ENCODE measurements at places on chromosomes 12 and 14.

- no peak for DNase-seq
These were observed 132.1 kb downstream of the DYRK2 start for GRCh38 chr12:67780580-67781084.

- DNase-seq, result no peak
These were observed 22.7 kb downstream of the GPR19 start for GRCh38 chr12:12673296-12673695.

- DNase-seq, result no peak
These were observed 88.4 kb downstream of the PRKCH start for GRCh38 chr14:61409782-61410181.

- no peak for DNase-seq
These were observed 207.9 kb downstream of the SYNE2 start for GRCh38 chr14:64060648-64061096.

- DNase-seq, result no peak
These were observed 358 bp downstream of the ELK3 start for GRCh38 chr12:96194576-96194889.

GRCh38 chr12:128606051-128606450 lies 217.7 kb downstream of the SLC15A4 start:
- DNase-seq, result no peak

GRCh38 chr12:79415746-79416435 lies 274.9 kb downstream of the PAWR start:
- DNase-seq, result no peak

DNA sequence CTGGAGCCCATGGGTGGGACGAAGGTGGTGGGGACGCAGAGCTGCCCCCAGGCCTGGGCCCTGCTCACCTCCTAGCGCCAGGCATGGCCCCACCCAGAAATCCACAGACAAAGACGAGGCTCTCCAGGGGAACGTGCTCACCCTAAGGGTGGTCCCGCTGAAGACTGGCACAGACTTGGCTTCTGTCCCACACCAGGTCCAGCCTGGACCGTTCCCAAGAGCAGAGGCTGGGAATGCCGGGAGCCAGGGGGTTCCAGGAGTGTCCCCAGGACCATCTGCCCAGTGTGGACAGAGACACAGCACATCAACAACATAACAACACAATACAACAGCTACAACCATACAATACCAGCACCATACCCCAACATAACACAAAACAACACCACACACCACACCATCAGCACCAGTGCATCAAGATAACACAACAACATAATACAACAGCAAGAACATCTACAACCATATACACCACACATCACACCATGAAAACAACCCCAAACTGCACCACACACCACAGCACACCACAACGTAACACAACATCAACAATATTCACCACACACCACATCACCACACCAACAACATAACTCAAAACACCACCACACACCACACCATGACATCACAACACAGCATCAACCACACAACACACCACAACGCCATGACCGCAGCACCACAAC lies 329.6 kb downstream of the ADGRD1 start:
- no peak for DNase-seq

- no peak for DNase-seq
These were observed 42.9 kb upstream of the SINHCAF start for GRCh38 chr12:31368666-31369361.

- DNase-seq, result no peak
These were observed 150.2 kb upstream of the PLEKHG7 start for GRCh38 chr12:92552412-92553108.

DNA sequence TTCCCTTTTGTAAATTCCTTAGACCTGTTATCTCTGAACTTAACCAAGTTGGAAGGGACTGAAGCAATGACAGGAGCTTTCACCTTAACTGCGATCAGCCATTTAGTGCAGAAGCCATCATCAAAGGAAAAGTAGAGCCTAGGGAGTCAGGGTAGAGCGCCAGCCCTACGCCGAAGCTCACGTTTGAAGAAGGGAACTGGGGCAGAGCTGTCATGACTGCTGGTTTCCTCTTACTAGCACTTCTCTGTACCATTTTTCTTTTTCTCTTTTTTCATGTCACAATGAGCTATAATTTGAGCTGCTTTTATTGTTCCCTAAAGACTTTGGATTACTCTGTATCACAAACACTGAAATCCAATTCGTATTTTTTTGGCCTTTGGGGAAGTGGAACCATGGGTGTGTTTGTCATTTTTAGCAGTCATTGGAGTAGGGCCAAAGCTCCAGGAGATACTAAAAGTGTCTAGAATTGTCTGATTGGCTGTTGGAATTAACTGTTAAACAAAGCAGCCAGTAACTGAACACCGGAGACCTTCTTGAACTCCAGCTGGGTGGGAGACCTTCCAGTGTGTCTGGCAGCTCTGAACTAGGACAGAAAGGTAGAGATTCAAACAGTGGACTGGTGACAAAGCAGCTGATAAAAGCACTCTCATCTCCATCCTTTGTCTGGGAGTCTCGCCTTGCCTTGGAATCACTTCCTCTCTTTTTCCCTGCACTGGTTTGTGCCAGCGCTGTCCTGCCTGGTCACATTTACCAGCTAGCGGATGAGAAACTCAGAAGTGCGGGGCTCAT lies 9.1 kb downstream of the MTRFR start:
- no peak for DNase-seq

GRCh38 chr12:24062642-24063245 lies 113.3 kb upstream of the SOX5 start:
- no peak for DNase-seq

DNA sequence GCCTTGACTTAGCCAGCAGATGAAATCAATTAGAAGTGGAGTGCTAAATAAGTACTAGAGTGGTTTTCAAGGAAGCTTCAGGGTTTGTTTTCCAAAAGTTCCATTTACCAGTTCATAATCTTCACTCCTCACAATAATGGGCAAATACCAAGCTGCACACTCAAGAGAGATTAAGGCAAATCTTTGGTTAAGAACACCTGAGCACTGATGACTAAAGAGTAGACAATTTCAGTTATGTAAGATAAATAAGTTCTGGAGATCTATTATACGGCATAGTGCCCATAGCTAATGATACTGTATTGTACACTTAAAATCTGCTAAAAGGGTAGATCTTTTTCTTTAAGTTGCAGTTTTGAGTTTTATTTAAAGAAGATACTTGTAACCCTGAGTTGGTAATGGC lies 125.0 kb downstream of the ARMH4 start:
- no peak for DNase-seq

GRCh38 chr12:67890726-67891258 lies 98.5 kb upstream of the IFNG-AS1 start:
- DNase-seq, result no peak

GRCh38 chr12:6747216-6747615 lies 5.7 kb downstream of the MLF2 start:
- no peak for DNase-seq

GRCh38 chr14:76673261-76673660 lies 88.0 kb upstream of the VASH1 start:
- DNase-seq, result no peak

DNA sequence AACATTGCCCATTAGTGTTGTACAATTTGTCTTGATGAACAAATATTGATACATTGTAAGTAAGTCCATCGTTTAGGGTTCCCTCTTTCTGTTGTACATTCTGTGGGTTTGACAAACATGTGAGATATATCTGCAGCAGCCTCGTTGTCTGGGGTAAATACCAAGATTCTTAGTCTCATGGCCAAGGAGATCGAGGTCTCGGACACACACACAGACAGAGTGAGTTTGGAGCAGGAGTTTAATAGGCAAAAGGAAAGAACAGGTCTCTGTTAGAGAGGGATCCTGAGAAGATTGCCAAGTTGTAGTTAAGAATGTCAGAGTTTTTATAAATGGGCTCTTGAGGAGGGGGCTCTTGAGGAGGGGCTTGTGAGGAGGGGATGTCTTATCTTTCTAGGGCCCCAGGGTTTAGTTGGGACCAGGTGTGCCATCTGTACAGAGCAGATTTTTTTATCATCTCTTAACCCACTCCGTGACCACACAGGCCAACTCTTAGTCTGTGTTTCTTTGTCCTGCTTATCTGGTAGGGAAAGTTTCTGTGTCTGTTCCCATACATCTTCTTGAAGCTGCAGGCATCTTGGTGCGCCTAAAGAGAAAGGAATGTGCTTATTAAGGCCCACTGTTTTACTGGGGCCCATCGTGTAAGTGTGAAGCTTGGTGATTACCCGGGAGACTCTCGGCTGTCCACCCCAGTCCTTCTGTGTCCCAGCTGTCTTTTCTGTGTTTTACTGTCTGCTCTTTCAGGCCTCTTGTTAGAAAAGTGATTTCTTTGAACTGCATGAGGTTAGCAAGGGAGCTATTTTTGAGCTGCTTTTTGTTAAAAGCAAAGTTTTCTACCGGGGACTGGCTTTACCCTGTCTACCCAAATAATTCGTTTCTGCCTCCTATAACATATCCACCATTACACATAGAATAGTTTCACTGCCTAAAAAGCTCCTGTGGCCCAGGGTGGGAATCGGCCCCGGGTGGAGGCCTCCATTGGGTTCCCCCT lies 22.4 kb upstream of the CLEC2D start:
- no peak for DNase-seq

- no peak for DNase-seq
These were observed 581.6 kb downstream of the GALC start for GRCh38 chr14:87411370-87411769.

DNA sequence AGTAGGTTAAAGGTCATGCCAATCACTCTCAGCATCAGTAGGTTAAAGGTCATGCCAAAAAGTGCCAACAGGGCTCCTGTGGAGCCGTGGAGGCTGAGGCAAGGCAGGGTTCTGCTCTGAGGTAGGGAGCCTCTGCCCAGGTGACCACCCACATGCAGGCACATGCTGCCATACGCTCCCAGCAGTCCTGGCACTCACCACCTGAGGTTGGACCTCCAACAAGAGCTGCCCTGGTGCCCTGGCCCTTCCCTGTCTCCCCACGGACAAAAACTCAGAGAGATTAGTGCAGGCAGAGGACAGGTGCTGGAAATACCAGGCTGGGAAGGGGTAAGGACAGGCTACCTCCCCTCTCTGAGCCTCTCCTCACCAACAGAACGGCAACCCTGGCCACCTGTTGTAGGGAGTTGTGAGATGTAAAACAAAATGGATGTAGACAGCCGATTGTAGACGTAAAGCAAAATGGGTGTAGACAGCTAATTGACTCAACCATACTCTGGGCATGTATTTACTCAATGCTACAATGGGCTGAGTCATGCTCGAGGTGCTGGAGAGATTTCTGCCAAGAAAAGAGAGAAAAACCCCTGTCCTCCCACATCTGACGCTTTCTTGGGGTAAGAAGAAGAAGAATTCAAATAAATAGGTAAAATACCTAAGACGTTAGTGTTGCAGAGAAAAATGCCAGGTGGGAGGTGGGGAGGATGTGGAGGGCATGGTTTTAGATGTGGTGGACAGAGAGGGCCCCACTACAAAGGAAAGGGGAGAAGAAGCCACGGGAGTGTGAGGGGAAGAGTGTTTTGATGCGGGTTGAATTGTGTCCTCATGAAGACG lies 32.4 kb downstream of the LTBP2 start:
- no peak for DNase-seq

DNA sequence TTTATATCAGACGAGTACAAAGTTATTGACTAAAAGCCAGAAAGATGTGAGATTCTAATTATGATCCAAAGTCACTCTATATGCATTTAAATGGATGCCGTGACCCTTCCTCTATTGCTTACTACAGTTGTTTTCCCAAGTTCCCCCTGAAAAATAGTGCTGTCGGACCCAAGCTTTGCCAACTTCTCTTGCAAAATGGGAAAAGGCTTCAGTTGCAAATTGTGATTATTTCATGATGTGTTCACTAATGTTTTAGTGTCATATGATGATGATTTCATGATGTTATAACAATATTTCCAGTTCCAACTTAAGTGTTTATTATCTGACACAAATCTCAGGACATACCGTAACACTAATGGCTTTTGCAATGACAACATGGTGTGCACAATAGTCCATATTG lies 534.6 kb upstream of the ATP2B1 start:
- DNase-seq, result no peak

DNA sequence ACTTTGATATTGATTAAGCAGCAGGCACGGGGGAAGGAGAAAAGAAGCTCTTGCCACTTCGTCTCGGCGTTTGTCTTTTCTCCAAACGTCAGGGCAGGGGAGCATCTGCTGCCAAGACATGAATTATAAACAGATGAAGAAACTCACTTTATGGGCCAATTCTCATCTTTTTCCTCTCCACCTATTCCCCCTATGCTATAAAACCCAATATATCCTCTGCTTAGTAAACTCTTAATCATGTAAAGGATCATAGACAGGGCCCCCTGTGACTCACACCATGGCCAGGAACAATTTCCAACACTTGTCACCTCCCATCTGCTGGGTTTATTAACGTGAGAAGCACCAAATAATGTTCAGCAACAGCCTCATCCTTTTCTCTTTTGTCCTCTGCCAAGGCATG lies 1092.1 kb upstream of the TMEM132C start:
- DNase-seq, result no peak

GRCh38 chr12:124147575-124147974 lies 147.3 kb upstream of the RFLNA start:
- no peak for DNase-seq

- DNase-seq, result no peak
These were observed 718 bp downstream of the CCDC92 start for GRCh38 chr12:123971770-123972456.

GRCh38 chr12:65524666-65525065 lies 246.2 kb downstream of the MSRB3 start:
- no peak for DNase-seq

- DNase-seq, result no peak
These were observed 21.5 kb downstream of the TULP3 start for GRCh38 chr12:2912216-2912575.

Measured in stimulated activated CD4-positive, alpha-beta T cell treated with anti-CD3 and anti-CD28 coated beads, Interleukin-1b, Interleukin-23, amount 100 ng/mL, for 1 hour (primary cell).